Fibroblast of skin of right biceps (primary cell): ENCODE measurements at places on chromosomes 12 and 14.

DNA sequence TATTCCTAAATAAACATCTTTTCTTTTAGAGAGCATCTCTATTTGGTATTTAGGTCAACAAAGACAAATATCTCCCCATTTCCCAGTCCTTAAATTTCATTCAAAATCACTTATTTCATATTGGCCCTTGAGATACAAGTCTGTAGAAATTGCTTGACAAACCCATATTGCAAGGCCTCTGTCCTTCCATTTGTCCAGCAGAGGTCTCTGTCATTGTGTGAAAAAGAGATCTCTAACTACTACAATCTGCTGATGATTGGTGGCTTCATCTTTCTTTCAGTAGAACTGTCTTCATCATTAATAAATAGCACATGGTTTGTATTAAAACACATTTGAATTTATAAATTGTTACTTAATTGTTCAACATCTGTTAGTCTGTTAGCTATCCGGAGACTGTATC lies 252.6 kb downstream of the ACSS3 start:
- no peak for DNase-seq

DNA sequence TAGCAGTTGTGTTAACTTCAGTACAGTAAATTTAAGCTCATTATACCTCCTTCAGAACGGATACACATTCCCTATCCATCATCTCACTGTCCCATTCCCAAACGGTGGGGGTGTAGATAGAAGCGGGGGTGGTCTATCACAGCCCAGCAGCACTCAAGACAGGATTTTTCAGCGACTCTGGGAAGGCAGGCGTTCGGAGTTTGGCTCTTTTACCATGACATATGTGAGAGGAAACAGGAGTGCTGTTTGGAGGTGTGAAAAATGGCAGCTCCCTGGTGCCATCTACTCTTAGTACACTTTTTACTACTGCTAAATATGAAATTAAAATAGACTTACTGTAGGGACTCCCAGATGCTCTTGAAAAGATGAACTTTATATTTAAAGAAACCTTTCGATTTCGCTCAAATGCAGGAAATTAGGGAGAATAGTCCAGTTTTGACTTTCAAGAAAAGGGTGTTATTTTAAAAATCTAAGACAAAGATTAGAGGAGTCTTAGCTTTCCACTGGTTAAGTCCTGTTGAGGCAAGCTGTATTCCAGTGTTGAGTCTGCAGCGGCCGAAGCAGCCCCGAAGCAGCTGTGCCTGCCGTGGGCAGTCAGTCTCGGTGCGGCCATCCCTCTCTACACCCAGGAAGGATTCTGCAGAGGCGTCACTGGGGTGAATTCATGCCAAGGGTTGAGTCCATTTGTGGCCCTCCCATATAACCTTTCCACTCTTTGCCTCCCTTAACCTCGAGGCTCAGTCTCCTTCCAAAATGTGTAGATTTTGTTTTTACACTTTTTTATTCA lies 42.1 kb downstream of the KCNMB4 start:
- DNase-seq, result no peak

GRCh38 chr12:22334410-22335100 lies at the start of gene ST8SIA1:
ST8SIA1 (minus strand) TSS chr12:22334707; CDS start chr12:22334232, 475 bp downstream.
- DNase-seq, result peak; percentile 14

DNA sequence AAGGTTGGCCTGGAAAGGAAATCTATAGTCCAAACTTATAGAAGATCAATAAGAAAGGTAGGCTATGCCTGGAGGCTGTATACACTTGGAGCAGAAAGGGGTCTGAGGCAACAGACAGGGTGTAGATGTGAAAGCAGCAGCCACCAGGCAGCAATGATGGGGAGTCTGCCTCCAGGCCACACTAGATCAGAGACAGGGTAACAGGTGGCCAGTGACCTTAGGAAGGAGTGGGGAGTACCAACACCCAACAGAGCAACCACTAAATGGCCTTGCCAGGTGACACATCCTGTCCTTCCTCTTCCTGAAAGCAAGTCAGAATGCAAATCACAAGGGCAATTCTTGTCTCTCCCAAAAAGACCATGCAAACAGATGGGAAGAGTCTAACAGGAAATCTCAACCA lies 46.4 kb upstream of the NID2 start:
- DNase-seq, result no peak

- peak; percentile 84 for DNase-seq
Observed at GRCh38 chr12:67716817-67717216, 68.3 kb downstream of the DYRK2 start.

DNA sequence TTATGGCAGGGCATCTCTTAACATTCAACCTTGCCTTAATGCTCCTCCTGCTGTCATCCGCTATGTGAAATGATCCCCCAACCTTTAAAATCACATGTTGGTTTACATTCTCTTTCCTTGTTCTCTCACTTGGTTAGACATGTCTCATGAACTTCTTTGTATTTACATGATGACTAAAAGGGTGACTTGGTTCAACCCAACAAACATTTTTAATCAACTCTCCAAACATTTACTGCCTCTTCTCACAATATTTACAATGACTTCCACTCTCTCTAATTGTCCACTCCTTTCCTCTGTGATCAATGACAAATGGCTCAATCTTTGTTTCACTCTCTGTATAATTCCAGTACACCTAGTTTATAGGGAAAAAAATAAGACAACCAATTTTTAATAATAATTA lies 506.1 kb downstream of the NELL2 start:
- DNase-seq, result no peak

- DNase-seq, result no peak
Observed at GRCh38 chr12:44873898-44874297, 2.2 kb downstream of the NELL2 start.

DNA sequence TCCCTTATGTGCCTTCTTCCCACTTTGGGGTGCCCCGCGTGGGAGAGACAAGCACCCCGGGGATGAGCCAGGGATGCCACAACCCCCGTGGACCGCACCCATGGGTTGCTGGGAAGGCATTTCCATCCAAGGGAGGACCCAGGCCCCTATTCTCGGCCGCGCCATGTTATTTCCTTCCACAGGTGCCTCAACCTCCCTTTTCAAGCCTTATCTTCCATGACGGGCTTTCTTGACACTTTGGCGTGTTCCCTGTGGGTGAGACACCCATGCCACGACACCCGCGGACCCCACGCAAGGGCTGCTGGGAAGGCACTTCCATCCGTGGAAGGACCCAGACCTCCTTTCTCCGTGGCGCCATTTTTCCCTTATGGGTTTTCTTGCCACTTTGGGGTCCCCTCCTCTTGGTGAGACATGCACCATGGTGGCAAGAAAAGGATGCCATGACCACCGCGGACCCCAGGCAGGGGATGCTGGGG lies 269.2 kb downstream of the ALG10 start:
- no peak for DNase-seq

GRCh38 chr12:80941916-80942315 lies 4.2 kb upstream of the LIN7A start:
- DNase-seq, result no peak

GRCh38 chr14:88518592-88519512 lies 36.0 kb downstream of the PTPN21 start:
- DNase-seq, result peak; percentile 70

DNA sequence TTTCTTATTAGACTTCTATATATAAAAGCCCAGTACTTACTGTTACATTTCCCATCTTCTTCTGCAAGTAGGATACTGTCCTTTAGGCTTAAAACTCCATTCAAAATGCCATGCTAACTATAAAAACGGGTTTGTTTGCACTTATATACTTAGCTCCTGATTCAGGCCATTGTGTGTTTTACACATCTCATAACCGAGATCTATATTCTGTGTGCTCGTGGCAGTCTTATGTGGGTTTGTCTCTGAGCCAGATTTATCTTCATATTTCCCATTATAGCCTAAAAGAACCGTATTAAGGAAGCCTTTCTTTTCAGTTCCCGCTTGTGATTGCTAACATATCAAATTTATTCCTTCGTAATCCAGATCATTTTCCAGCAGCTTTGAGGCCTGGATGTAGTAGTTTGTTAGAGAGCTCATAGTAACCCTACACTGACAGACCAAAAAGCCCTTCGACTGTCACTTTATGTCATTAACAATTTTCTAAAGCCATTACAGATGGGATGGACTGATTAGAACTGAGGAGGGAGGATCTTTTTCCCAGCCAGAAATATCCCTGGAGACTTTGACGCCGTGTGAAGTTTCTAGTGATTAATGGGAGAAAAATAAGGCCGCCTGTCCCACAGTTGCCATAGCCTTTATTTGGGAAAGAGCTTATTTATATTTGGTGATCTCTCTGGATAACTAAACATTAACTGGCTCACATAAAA lies 508.5 kb downstream of the FOXG1 start:
- DNase-seq, result no peak

DNA sequence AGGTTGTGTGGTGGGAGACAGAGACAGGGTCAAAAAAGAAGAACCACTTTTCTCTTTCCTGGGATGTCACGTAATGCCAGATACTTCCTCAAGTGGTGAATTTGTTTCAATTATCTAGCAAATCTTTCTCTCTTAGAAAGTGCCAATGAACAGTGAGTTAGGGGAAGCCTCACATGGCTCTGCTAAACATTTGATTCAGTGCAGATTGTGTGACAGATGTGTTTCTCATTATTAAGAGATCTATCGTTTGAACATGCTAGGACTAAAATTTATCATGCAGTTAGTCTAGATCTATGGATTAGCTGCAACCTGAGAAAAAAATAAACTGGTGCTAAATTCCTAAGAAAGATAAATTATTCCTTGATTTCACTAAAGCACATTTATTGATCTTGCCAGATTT lies 247.8 kb downstream of the MDGA2 start:
- DNase-seq, result no peak

DNA sequence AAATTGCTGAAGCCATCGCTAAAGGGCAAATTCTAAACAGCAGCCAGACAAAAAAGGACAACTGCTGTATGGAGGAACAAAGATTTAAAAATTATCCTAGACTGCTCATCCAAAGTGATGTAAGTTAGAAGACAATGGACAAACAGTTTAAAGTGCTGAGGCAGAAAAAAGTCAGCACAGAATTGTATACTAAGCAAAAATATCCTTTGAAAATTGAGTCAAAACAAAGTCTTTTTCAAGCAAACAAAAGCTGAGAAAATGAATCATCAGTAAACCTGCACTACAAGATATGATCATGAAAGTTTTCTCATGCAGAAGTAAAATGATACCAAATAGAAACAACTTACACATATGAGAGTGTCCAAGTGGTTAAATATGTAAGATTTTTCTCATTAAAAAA lies 43.6 kb downstream of the EML5 start:
- DNase-seq, result no peak

DNA sequence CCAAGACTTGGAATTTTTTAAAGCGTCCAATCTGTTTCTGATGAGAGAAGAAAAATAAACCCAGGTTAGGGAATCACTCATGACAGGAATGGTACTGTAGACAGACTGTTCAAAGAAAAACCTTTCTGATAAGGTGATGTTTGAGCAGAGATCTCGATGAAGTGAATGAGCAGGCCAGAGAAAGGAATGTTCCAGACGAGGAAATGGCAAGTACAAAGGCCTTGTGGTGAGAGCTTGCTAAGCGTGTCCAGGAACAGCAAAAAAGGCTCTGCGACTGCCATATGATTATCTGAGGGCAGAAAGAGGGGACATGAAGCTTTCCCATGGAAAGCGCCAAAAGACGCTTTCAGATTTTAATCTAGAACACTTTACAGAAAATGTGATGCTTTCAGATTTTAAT lies 458.4 kb upstream of the SOX5 start:
- DNase-seq, result no peak
